ENCODE measurements at places on chromosomes 7 and 10.

GRCh38 chr10:111525696-111526095 is 448.9 kb downstream of the ADRA2A start:
- no peak for DNase-seq

- DNase-seq = no peak
Observed at GRCh38 chr10:31819391-31819820, 109.2 kb downstream of the ARHGAP12 start.

GRCh38 chr7:6106140-6106904 is 75.1 kb downstream of the ANKRD61 start:
- DNase-seq = no peak

GRCh38 chr7:33107136-33108066 is 1.8 kb downstream of the RP9 start:
- no peak for DNase-seq

DNA sequence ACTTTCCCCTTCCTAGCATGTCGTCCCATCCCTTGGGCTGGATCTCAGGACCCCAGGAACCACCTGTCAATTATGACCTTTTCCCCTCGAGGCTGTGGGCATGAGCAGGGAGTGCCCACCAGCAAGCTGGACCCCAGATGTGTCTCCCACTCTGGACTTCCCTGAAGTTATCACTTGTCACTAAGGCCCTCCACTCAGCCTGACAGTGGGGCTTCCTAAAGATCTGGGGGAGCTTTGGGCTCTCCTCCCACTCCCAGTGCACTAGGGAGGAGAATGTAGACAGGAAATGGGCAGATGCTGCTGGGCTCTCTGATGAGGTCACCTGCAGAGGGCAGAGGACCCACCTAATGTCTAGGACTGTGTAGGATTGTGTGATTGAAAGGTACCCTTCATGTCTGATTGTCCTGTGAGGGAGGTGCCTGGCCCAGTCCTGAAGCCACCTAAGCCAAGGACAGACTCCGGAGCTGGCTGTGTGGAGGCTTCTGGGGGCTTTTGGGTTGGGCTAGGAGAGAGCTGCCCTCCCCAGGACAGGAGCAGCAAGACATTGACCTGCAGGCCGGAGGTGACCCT is 18.7 kb downstream of the MYO1G start:
- DNase-seq = no peak

GRCh38 chr7:42593860-42594259 is 318.0 kb downstream of the C7orf25 start:
- no peak for DNase-seq

DNA sequence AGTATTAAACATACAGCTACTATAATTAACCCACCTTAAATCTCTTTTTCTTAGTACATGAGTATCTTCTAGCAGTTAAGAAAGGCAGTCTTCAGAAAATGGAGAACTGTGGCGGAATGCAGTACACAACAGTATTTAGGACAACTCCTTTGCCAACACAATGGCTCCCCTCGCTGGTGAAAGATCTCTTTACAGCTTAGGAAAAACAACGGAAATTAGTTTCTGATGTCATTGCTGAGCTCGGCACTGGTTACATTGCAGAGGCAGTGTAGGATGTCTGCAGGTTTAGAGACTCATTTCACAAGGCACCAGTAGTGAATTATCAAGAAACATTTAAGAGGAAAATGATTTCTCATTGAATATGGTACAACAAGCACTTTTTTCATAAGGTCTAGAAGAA is 43.4 kb downstream of the GLRX3 start:
- no peak for DNase-seq

DNA sequence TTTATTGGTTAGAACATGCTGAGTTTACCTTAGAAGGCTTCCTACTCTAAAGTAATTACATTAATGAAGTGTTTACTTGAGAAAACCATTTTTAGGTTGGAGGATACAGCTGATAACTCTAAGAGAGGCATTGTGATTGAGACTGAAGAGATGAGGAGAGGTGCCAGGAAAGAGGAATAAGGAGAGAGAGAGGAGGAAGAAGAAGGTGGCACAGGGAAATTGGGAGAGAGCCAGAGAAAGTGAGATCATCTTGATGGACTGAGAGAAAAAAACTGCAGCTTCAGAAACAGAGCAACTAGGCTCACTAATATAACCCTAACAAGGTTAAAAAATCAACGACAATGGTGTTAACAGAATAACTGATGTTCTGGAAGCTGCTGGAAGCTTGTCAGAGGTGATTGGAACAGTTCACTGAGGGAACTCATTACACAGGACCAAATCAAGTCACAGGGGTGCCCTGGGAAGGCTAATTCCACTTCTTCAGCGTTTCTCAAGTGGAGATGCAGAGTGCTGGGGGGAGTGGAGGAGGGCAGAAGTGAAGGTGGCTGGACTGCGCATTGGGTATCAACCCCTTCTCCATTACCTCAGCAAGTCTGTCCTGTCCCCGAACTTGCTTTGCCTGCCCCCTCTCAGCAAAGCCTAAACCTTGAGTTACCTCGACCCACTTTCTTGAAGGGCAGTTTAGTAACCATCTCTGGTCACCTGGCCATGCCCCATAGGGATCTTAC is 6.9 kb upstream of the SORBS1 start:
- DNase-seq = no peak

DNA sequence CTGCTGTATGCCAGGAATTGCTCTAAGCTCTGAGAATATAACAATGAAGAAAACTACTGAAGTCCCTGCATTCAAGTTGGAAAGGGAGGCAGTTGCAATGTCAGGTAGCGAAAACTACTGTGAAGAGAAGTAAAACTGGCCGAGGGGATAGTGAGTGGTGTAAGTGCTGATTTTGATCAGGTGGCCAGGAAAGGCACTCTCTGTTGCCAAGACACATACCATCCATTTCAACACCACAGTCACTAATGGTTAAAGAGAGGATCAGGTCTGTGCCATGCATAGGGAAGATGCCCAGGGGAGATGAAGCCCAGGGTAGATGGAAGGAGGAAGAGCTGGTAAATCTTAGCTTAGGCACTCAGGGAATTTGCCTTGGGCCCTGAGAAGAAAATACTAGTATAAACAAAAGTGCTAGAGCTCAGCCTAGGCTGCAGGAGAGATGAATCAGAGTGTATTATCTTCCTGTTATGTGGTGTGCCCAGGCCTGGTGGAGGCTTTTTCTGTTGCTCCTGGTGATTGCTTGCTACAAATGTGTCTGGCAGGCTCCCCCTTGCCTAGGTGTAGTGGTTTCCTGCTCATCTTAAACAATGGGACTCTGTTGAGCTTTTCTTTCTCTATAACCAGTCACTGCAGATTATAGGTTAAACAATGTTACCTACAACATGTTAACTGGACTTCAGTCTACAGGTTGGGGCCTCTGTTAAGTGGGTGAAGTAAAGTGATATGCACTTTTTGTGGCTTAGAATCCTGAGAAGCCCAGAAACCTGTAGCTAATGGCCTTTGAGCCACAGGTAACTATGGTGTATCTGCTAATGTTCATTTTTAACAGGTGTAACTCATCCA is 125.5 kb downstream of the LRRC4 start:
- no peak for DNase-seq

- no peak for DNase-seq
Observed at GRCh38 chr10:77571490-77571889, 66.1 kb downstream of the KCNMA1 start.

DNA sequence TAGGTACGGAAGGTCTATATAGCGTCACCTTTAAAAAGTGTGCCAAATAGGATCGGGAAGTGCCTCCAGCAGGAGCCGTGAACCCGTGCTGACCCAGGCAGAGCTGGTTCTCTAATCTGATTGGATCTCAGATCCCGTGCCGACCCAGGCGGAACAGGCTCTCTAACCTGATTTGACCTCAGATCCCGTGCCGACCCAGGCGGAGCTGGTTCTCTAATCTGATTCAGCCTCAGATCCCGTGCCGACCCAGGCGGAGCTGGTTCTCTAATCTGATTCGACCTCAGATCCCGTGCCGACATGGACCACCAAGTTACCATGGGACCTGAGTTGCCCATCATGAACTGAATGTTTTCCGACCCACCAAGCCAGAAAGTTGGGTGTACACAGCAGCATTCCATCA is 463.9 kb downstream of the PTPRN2 start:
- no peak for DNase-seq

DNA sequence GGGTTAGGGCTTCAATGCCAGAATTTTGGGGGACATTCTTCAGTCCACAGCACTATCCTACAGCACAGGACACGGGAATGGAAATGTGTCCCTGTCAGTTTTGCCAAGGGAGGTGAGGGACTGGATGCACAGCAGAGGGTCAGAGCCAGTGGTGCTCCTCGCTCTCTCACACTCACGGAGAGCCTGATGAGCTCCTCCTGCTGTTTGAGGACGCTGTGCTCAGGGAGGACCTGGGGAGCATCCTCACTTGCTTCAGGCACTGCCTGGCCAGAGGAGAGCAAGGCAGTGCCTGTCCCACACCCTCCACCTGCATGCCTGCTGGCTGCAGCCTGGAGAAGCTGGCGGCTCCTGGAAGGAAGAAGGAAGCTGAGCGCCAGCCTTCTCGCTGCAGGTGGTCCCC is 58.6 kb downstream of the RAMP3 start:
- DNase-seq = no peak

DNA sequence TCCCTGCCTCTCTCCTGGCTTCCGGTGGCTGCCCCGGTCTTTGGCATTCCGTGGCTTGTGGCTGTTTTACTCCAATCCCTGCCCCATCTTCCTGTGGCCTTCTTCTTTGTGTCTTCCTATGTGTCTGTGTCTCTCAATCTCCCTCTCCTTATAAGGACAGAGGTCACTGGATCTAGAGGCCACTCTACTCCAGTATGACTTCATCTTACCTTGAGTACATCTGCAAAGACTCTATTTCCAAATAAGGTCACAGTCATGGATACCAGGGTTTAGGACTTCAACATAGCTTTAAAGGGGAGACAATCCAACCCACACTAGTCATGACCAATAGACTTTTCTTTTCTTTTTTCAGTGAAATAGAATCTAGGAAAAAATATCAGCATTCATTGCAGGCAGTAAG is 153.3 kb upstream of the INSYN2A start:
- DNase-seq = no peak

DNA sequence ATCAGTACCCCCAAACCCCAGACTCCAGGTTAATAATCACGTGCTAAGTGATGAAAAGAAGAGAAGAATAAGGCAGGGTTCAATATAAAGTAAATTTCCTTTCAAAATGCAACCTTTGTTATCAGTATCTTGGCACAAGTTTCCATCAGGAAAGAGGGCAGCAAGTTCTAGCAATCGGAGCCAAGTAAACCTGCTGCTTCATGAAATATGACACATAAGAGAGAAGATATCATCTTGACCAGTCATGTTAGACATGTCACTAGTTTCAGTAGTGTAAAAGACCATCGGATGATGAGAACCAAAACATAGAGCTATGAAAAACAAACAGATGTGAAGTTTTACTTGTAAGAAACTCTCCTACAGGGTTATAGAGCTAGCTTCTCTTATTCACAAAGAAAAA is 44.0 kb downstream of the AASS start:
- no peak for DNase-seq

- no peak for DNase-seq
Observed at GRCh38 chr10:109726473-109726872, 196.8 kb downstream of the XPNPEP1 start.

DNA sequence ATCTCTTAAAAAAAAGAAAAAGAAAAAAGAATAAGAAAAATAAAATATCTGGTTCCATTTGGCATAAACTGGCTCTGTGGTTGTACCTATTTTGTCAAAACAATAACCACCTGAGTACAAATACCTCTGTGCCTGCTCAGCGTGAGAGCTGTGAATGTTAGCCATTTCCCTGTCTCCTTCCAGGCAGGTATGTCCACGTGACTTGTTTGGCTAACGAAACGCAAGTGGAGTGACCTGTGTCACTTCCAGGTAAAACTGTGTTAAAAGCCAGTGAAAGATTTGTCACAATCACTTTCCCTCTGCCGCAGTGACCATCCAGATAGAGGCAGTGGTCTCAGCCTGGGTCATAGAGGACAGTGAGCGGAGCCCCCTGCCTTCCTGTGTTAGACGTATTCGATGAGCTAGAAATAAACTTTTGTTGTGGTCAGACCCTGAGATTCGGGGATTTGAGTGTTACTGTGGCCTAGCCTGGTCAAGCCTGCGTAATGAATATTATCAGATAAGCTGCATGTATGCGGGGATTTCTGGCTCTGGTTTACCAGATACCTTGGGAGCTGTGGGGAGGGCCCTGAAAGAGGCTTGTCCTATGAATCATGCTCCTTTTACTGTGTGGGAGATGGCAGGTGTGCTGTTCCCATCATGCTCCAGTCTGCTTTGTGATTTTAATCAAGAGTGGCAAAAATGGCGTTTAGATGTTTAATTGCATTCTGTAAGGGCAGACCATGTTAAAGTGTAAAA is 3.8 kb downstream of the PTER start:
- DNase-seq = no peak

DNA sequence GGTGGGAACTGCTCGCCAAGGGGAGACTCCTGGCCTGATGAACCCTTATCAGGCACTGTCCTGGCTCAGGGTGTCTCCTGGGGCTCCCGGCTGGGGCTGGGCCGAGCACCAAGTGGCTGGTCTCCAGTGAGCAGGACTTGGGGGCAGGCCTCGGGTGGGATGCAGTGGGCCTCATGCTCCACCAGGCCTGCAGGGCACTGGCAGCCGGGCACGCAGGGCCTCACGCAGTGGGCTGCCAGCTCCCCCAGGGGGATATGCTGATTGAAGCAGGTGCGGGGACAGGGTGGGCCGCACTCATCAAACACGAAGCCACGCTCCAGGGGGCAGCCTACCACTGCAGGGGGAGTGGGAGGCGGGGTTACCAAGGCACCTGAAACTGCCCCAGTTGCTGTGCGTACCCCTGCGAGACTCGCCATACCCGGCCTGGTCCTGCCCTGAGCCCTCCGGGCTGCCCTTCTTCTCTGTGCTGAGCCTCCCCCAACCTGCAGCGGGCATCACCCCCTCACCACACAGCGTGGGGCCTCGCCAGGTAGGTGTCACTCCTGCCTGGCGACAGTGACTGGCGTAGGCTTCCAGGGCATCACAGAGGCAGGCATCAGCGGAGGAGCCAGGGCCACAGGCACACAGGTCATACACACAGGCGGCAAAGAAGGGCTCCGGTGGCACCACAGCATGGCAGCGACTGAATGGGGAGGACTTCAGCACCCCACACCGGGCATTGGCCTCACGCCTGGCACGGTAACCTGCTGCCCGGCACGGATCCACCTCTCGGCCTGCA is 14.5 kb downstream of the ATP6V1F start:
- no peak for DNase-seq

DNA sequence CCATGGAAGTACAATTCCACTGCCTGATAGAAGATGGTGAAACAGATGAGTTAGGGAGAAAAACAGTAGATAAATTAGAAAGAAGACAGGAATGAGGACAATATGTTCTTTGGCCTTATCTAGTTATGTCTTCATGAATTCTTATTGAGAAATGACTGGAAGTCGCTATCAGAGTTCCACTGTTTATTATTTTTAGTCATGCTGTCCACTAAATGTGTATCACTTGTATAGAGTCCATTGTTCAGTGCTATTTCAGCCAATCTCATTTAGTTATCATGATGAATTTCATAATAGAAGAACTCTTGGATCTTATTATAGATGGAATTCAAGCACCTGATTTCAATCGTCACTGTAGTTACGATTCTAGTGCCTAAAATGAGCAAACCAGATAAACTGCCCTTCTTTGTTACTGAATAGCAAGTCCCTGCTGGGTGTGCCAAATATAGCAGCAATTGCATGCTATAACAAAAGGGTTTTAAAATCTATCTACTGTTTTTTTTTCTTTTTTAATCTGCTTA is 177.7 kb upstream of the COL1A2 start:
- no peak for DNase-seq
